Stimulated activated CD8-positive, alpha-beta memory T cell treated with anti-CD3 and anti-CD28 coated beads, Interleukin-4, amount 100 ng/mL, for 1 hour (primary cell): ENCODE measurements at places on chromosomes 2 and 18.

DNA sequence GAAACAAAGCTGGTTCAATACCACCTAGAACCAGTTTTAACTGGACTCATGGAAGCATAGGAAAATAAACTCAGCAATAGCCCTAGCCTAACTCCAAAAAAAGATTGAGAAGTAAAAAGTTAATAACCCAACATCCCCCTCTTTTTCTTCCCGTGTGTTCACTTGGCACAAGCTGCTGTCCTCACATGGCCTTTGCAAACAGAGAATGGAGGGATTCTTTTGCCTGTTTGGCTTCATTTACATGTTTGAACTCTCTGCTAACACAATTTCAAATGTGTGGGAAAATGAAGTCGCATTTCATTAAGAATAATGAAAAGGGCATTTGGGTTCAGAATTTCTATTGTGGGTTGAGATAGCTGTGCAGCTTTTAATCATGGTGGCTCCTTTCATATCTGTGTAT lies 589.2 kb upstream of the LRRTM1 start:
- no peak for DNase-seq

DNA sequence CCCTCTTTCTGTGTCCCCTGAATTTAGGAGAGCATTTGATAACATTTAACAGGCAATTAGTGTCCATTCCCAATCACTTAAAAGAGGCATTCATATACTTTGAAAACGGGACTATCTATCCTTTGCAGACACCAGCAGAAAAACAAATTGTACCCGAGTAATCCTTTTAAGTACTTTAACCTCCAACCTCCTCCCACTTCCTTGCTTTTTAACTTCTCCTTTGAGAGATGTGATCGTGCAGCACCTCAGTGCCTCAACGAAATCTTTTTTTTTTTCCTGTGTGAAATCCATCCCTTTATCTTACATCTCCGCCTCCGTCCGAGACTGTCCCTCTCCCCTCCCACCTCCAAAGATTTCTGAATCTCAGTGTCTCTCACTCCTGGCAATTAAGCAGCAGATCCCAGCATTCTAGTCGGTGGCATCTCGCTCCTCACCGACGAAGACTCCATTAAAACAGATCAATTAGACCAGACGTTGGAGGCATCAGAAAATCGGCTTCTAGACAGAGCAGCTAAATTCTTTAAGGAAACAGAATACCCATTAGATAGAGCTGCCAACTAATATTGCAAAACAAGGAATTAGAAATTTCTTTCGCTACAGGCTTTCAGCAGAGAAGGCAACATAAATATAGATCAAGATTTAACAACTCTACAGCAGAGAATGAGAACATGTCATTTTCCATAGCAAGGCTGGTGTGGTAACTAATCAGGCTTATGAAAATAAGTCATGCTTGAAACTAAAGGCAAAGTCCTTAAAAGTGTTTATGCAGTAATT lies 1.9 kb upstream of the TMEFF2 start:
- DNase-seq, result no peak

DNA sequence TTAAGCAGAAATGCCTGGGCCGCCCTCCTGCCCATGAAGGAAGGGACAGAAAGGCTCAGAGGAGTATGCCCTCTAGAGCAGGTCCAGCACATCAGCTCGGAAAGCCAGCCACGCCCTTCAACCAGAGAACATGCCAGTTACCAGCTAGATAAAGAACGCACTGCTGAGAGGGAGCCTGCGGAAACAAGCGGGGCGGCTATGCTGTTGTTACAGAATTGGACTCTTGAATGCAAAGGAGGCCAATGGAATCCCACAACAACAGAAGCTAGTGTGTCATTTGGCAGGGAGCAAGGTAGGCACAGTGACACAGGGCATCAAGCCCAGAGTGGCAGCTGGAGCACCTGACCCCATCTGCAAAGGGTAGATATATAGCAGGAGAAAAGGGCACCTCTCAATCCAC lies 242.9 kb upstream of the ID2 start:
- DNase-seq, result no peak

GRCh38 chr2:230825354-230825753 lies 39.4 kb upstream of the ITM2C start:
- DNase-seq, result no peak

DNA sequence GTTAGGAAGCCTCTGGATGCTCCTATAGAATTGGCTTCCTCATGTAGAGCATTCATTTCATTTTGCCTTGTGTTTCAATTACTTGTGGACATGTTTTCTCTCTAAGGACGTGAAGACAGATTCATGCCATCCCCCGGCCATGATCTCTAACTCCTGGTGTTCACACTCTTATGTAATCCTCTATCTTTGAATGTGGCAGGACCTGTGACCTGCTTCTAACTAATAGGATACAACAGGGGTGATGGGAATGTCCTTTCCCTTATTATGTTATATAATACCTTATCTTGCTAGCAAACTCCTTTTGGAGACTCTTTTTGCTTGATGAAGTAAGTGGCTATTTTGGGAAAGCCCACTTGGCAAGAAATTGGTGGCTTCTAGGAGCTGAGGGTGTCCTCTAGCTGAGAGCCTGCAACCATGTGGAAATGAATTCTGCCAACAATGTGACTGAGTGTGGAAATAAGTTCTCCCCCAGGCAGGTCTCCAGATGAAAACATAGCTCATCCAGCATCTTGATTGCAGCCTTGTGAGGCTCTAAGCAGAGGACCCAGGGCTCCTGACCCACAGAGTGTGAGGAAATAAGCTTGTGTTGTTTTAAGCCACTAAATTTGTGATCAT lies 13.8 kb downstream of the DPYSL5 start:
- DNase-seq, result no peak
